ENCODE measurements at places on chromosomes 11 and 22. TPM values are rescaled to one million over a fixed set of nuclear protein-coding genes. Genes with fewer than 3 reads are reported as not detected.

OR2AG1 gene
- total RNA-seq = not detected

CCDC89 gene
- total RNA-seq = 4.0 TPM

CAT gene
- 73.7 TPM for total RNA-seq

MUC5B gene
- total RNA-seq = 5.1 TPM

BACE1 gene
- 37.7 TPM for total RNA-seq

IGLL5 gene
- not detected for total RNA-seq

EHF gene
- total RNA-seq = 46.2 TPM

METTL15 gene
- 31.1 TPM for total RNA-seq

RASGRP2 gene
- 10.9 TPM for total RNA-seq

SCUBE2 gene
- total RNA-seq = 13.2 TPM

P2RY2 gene
- 3.8 TPM for total RNA-seq

TEX54 gene
- total RNA-seq = not detected

C11orf71 gene
- total RNA-seq = 12.4 TPM

TMEM223 gene
- 19.8 TPM for total RNA-seq

SLC35F2 gene
- total RNA-seq = 8.1 TPM

SMC1B gene
- total RNA-seq = 0.11 TPM

HEPN1 gene
- total RNA-seq = not detected

OR56A5 gene
- total RNA-seq = not detected

OR2AT4 gene
- not detected for total RNA-seq

TRPM5 gene
- total RNA-seq = 0.11 TPM

CSF2RB gene
- total RNA-seq = 2.9 TPM

PKNOX2 gene
- 9.7 TPM for total RNA-seq

ZBTB16 gene
- total RNA-seq = 26.2 TPM

RRP8 gene
- 25.6 TPM for total RNA-seq

PATE4 gene
- not detected for total RNA-seq

NLRP6 gene
- 0.22 TPM for total RNA-seq

TBX10 gene
- not detected for total RNA-seq

TMEM191B gene
- total RNA-seq = not detected

ANGPTL5 gene
- total RNA-seq = 0.93 TPM

VSIG10L2 gene
- total RNA-seq = not detected

UPK3A gene
- 0.49 TPM for total RNA-seq

ST14 gene
- 3.8 TPM for total RNA-seq

ALDH3B2 gene
- total RNA-seq = 0.55 TPM

ACCSL gene
- total RNA-seq = not detected

KCNQ1OT1 gene
- total RNA-seq = 10.4 TPM

PNPLA3 gene
- 47.3 TPM for total RNA-seq

SYT13 gene
- 19.8 TPM for total RNA-seq

RAB36 gene
- 8.3 TPM for total RNA-seq

DCPS gene
- 10.7 TPM for total RNA-seq

FLRT1 gene
- 14.0 TPM for total RNA-seq

UBQLNL gene
- total RNA-seq = 1.2 TPM

MMP1 gene
- total RNA-seq = not detected

ADAMTS15 gene
- total RNA-seq = 24.5 TPM

FOLR2 gene
- 11.8 TPM for total RNA-seq

KRTAP5-9 gene
- not detected for total RNA-seq

DEFB131B gene
- total RNA-seq = not detected

LDLRAD3 gene
- total RNA-seq = 25.1 TPM

OR51I1 gene
- not detected for total RNA-seq

ENTHD1 gene
- not detected for total RNA-seq

GNG3 gene
- 3.0 TPM for total RNA-seq
